ENCODE measurements at places on chromosomes 7 and 10. TPM values are rescaled to one million over a fixed set of nuclear protein-coding genes. Genes with fewer than 3 reads are reported as not detected.

CYP26A1 gene
- not detected for total RNA-seq

CPA1 gene
- total RNA-seq, result 27.8 TPM

KIF20B gene
- 2.9 TPM for total RNA-seq

SNX8 gene
- total RNA-seq, result 20.5 TPM

PTTG1IP2 gene
- total RNA-seq, result not detected

LOXL4 gene
- total RNA-seq, result 4.9 TPM

NPY gene
- 0.52 TPM for total RNA-seq

BNIP3 gene
- 71.5 TPM for total RNA-seq

C10orf105 gene
- 0.06 TPM for total RNA-seq

ZNF316 gene
- 37.3 TPM for total RNA-seq

DNA sequence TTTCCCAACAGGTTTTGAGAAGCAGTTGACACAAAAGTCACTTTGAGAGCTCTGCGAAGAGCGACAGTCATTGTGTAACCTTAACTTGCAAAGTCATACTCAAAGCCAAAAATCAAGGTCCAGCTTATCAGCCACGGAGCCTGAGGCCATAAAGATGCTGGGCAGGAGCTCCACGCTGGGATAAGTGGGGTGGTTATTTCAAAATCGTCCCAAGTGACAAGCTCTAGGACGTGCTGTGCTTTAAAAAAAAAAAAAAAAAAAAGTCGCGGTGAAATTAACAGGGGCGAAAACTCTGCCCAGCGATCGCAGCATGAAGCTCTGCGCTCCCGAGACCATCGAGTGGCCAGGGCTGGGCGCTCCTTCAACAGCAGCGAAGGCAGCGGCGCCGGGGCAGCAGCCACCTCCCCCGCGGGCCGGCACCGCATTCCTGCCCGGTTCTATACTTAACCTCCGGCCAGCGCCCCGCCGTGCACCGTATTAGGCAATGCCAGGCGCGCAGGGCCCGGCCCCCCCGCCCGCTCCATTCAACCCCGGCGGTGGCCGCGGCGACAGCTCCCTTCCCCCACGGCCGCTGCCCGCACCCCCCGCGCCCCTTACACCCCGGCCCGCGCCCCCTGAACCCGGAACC lies 657 bp downstream of the HACD1 start:
- DNase-seq, result peak; percentile 56

DNA sequence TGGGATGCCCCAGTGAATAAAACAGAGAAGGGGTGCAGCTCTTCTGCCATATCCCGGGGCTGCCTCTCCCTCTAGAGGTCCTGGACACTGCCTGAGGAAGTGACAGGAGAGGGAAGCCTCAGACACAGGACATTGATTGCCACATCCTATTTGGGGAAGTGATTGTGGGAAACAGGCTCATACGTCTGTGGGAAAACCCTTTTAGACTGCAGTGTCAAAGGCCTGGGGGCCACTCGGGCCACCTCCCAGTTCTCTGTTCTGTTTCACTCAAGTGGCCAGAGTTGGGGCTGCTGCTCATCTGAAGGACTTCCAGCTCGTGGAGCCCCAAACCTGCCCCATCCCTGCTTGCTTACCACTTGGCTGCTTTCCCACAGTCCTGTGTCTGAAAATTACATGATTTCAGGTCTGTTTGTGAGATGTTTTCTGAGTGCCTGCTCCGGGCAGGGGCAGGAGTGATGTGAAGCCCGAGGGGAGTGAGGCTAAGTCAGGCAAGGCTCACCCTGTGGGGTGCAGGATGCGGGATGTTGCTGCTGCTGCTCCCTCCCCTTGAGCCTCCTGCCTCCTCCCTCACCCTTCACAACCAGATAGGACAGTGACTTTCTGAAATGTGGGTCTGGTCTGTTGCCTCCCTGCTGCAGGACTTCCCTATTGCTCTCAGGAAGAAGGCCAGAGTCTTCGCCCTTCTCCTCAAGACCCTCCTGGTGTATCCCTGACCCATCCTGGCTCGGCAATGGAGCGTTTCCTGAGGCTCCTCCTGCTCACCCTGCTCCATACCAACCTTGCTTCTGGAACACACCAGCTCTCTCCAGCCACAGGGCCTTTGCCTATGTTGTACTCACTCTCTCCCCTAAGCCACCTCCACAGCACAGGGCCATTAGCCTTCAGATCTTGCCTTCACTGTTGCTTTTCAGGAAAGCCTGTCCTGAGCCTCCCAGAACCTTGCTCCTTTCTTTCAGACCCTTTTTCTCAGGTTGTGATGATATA lies 58.4 kb downstream of the NEURL1 start:
- DNase-seq, result no peak

- DNase-seq, result no peak
Observed at GRCh38 chr7:35908331-35909216, 107.7 kb downstream of the SEPTIN7 start.

GRCh38 chr7:157816086-157816485 lies 479.3 kb downstream of the DNAJB6 start:
- no peak for DNase-seq

- DNase-seq, result no peak
Observed at GRCh38 chr7:150620061-150620460, 12.1 kb downstream of the GIMAP6 start.

DNA sequence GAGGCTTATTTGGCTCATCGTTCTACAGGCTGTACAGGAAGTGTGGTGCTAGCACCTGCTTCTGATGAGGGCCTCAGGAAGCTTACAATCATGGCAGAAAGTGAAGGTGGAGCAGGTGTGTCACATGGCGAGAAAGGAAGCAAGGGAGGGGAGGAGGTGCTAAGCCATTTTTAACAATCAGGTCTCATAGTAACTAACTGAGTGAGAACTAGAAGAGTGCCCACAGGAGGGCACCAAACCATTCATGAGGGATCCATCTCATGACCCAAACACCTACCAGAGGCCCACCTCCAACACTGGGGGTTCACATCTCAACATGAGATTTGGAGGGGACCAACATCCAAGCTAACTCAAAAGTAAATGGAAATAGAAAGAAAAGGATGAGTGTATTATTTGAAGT lies 78.1 kb downstream of the CXCL12 start:
- DNase-seq, result no peak

DNA sequence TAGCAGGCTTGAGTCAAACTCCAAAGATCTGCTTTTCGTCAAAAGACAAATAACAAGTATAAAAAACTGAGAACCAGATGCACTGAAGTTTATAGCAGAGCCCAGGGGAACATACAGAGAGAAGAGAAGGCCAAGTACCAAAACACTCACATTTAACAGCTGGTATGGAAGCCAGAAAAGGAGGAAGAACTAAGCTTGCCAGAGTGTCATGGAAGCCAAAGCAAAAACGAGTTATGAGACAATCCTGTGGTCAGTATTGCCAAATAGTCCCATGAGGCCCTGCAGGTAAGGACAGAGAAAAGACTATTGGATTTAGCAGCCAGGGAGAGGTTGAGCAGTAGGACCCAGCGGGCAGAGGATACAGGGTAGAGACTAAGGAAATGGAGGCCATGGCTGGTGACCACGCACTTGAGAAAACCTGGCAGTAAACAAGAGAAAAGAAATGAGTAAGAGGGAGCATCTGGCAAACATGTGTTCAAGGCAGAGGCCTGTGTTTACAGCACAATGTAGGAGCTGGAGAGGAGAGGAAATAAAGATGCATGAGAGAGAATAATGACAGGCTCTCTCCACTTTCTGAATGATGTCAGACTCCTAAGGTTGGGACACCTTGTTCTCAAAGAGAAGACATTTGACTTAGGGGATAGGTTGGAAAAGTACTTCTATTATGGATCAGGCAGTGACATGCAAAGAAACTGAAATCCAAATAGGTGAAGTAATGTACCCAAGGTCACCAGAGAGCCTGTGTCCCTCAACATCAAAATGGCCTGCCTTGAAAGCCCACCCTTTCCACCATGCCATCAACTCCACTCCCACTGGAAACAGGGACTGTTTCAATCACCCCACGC lies 9.1 kb downstream of the CREB3L2 start:
- peak; percentile 57 for DNase-seq

- no peak for DNase-seq
Observed at GRCh38 chr10:34916314-34916713, 101.2 kb upstream of the PARD3 start.

DNA sequence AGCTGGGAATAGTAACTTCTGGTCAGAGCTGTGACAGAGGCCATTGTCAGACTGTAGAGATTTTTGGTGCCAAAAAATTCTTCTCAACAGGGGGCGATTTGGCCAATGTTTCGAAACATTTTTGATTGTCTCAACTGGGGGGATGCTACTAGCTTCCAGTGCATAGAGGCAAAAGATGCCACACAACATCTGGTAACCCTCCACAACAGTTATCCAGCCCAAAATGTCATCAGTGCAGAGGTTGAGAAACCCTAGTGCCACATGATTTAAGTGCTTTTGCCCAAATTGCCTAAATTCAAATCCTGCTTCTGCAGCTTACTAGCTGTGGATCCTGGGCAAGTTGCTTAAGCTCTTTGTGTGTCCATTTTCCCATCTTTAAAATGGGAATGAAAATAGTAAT lies 71.9 kb downstream of the FZD1 start:
- no peak for DNase-seq

DNA sequence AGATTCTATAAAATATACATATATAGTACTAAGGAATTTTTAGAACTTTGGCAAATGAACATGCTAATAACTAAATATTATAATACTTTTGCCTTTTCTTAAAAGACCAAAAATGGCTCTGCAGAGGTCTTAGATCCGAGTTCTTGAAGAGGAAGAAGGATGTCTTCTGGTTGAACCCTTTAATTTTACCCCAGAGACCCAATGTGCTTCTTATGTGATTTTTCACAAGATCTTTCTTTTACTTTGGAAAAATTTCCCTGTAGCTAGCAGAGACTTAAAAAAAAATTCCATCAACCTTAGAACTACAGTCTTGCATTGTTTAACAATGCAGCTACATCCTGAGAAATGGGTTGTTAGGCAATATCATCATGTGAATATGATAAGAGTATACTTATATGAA lies 663.2 kb downstream of the PARD3 start:
- no peak for DNase-seq

GRCh38 chr7:50181081-50181480 lies 88.0 kb upstream of the ZPBP start:
- DNase-seq, result no peak

DNA sequence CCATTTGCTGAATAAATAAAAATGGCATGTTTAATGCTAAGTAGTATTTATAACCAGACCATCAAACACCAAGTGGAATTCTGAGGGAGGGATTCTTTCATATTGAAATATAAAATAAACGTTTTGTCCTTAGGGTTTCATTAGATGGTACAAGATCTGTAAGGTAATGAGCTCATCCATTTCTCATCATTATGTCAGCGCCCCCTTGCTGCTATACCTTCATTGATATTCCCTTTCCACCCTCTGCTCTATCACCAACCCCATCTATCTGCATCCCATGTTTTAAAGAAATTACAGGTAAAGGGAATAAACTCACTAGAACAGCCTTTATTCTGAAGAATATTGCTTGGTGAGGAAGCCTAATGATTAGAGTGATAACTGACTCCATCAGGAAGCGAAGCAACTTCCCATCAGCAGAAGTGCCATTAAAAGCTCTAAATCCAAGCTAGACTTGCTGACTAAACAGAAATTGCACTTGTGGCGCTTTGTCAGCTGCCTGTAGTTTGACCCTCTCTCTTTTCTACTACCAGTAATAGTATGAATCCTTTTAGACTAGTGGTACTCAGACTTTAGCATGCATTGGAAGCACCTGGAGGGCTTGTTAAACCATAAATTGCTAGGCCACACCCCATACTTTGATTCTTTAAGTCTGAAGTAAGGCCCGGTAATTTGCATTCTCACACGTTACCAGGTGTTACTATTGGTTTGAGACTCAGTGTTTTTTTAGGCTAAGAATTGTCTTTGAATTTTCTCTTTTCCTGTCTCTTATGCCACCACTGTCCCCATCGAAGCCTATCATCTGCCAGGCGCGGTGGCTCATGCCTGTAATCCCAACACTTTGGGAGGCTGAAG lies 27.5 kb downstream of the ADD3 start:
- DNase-seq, result no peak

DNA sequence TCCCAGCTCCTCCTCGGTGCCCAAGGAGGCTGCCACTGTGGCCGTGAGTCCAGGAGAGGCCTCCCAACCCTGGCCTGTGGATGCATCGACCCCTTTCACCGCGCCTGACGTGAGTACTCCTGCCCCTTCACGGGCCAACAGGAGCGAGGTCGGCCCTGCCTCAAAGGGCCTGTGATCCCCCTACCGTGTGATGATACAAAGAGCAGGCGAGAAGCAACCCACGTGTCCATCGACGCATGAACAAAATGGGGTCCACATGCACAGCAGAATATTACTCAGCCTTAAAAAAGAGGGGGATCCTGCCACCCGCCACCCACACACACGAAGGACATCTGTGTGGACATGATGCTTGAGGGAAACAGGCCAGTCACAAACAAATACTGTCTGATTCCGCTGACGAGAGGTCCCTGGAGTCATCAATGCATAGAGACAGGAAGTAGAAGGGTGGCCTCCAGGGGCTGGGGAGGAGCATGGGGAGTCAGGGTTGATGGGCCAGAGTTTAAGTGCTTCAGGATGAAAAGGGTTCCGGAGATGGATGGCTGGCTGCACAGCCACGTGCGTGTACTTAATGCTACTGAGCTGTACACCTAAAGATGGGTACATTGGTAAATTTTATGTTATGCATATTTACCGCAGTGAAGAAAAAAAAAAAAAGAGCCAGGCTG lies 151.9 kb downstream of the PRKAG2 start:
- no peak for DNase-seq

- DNase-seq, result no peak
Observed at GRCh38 chr10:95249467-95249866, 41.3 kb downstream of the PDLIM1 start.

- no peak for DNase-seq
Observed at GRCh38 chr7:92205987-92206386, 27.0 kb upstream of the LRRD1 start.

DNA sequence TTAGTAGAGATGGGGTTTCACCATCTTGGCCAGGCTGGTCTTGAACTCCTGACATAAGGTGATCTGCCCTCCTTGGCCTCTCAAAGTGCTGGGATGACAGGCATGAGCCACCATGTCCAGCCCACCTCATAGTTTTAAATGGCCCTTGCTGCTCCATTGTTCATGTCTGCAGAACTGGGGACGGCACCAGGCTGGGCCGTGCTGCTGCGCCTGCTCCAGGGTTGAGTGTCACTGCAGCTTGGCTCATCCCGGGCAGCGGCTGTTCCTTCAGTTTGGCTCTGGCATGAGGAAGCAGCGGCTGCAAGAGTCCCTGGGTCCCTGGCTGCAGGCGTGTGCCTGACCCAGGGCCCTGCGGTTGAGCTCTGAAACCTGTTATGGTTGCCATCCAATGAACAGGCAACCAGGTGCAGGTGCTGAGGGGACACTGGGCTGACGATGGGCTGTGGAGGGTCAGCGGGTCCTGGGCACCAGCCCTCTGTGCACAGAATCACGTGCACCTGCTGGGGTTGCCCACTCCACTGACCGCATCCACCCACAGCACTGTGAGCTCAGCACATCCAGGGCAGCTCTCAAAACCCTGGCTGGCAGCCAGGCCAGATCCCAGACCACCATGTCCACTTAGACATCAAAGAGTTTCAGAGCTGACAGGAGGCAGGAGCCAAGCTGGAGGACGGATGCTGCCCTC lies 70.2 kb upstream of the PPP2R2D start:
- DNase-seq, result no peak

DNA sequence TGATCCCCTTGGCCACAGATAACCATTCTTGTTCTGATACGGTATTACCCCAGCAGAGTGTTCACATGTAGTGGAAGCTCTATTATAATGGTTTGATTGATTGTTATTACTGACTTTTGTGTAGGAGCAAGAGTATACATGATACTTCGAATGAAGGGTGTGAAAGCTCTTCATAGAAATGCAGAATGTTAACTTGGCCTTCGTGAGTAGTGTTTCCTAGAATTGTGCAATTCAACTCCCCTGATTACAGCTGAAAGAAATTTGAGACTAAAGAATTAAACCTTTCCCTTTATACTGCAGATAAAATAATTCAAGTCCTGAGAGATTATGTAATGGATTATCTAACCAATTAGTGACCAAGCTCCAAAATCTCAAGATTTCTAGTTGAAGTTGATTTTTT lies 38.2 kb downstream of the MKLN1 start:
- DNase-seq, result no peak

Measured in mucosa of gallbladder (tissue), 1 donor.